ENCODE measurements at places on chromosomes 12 and 14. TPM values are rescaled to one million over a fixed set of nuclear protein-coding genes. Genes with fewer than 3 reads are reported as not detected.

Gene OTUB2
- polyA plus RNA-seq: 2.8 TPM

Gene HECTD4
- polyA plus RNA-seq: 23.0 TPM

Gene PRPH
- polyA plus RNA-seq: 1.3 TPM

DNA sequence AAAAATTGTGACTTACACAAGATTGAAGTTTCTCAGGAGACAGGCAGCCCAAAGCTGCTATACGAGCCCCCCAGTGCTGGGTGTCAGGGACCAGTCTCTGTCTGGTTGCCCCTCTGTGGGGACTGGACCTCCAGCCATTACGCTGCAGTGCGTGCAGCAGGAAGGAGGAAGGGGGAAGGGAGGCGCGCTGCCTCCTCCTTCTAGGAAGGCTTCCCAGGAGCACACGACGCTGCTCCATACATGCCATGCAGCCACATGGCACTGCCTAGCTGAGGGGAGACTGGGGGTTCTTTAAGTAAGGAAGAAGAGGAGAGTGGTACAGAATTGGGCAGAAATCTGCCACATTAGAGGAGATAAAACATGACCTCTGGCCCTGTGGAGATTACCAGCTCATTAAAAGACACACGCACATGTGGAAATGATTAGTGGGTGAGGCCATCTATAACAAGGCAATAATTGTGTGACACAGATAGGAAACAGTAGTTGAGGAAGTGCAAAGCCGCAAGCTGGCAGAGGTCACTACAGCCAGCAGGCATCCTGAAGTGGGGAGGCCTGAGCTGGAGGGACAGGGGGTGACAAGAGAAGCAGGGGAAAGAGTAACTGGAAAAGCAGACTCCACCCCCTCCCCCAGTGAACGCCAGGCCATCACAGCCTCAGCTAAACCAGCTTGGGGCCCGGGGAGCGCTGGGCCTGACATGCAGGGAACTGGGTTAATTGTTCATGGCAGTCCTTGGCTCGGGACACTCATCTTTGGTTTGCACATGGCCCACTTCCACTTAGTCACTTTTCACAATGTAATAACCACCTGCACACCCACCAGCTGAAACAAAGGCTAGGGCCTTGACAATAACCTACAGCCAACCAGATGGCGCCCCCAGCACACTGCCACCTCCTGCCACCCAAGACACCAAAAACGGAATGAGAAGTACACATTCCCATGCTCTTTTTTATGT, 39.6 kb downstream of the CCDC88C start:
- DNase-seq: no peak

GRCh38 chr12:117089463-117089862, 9.8 kb downstream of the TESC start:
- DNase-seq: no peak

GRCh38 chr14:52069307-52070050, 620 bp upstream of the NID2 start:
- DNase-seq: peak; percentile 31

GRCh38 chr12:92574051-92574783, 128.6 kb upstream of the PLEKHG7 start:
- DNase-seq: no peak

DNA sequence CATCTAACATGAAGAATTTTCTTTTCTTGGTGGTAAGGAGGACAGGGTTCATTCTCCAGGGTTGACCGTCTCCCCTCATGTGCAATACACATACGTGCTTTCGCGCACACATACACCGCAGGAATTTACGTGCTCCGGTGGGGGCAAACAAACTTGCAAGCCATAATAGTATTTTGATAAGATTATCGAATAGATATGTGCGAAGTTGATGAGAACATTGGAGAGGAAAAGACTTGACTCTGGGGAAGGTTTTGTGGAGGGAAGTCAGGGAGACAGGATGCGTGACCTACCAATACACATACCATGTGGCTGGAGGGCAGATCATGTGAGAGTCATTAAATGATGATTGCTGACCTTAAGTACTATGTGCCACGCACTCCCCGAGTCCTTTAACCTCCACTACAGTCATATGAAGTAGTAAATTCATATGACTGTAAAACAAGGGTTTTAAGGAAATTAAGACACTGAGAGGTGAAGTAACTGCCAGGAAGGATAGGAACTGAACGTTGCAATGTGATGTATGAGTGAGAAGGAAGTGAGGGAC, 921 bp downstream of the RAD51B start:
- DNase-seq: peak; percentile 64

DNA sequence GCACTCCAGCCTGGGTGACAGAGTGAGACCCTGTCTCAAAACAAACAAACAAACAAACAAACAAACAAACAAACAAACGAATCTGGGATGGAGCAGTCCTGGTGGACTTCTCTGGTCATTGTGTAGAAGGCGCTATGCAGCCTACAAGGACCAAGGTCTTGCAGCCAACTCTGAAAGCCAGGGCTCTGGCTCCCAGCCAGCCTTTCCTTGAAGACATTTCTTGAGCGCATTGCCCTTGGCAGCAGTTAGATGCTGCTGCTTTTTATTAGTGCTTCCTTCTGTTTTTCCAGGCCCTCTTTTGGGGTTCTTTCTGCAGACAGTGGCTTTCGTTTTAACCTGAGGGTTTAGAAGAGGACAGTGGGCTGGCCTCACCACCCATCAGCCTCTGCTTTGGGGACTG, 20.2 kb downstream of the CCDC177 start:
- DNase-seq: peak; percentile 48

GRCh38 chr14:24351517-24351916, 11.7 kb upstream of the RIPK3 start:
- DNase-seq: no peak

DNA sequence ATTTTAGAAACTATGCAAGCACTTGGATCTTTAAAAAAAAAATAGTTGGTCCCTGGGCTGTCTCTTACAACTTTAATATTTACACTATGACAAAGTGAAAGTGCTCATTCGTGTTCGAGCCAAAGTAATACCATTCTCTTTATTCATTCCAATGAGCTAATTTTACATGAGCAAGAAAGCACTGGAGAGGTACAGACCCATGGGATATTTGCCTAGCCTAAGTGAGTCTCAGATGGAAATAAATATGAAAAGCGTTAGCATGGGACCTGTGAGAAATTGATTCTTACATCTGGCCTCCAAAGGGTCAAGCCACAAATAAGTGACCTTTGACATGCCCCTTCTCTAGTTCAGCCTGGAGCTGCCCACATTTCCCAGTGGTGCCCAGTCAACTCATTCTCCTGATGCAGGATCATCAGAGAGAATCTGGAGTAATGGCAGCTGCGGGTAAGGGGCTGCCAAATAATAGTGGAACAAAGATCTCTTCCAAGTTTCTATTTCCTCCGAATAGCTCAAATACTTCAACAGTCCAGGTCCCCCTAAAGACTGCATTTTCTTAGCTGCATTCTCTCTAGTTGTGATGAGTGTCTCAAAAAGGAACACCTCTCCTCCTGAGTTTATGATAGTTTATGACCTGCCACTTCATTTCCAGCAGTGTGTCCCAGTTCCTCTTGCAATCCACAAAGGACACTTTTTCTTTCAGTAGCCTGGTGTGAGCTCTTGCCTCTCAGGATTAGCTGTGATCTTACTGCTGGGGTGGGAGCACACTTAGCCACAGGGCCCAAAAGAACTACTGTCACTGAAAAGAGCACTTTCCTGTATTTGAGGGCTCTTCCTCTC, 208.2 kb downstream of the DAD1 start:
- DNase-seq: no peak

GRCh38 chr12:27824126-27824842, 44.2 kb upstream of the MANSC4 start:
- DNase-seq: no peak

- no peak for DNase-seq
Observed at GRCh38 chr14:106872611-106873446, 1346.4 kb downstream of the TMEM121 start.

Gene BMAL2
- 0.18 TPM for polyA plus RNA-seq

Gene CEBPE
- not detected for polyA plus RNA-seq

DNA sequence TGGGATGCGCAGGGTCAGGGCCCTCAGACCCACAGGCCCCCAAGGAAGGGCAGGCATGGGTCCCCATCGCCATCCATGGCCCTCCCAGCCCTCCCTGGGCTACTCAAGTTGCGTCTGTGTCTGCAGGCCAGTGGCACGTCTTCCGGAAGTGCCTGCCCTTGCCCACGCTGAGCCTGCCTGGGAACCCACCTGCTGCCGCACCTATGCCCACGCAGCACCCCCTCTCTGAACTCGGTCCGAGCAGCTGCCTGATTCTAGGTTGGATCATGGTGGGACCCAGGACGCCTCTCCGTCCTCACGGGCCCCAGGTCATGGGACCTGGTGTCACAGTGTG, 182.8 kb downstream of the ADGRD1 start:
- no peak for DNase-seq

Gene HCAR3
- polyA plus RNA-seq: 1.2 TPM

DNA sequence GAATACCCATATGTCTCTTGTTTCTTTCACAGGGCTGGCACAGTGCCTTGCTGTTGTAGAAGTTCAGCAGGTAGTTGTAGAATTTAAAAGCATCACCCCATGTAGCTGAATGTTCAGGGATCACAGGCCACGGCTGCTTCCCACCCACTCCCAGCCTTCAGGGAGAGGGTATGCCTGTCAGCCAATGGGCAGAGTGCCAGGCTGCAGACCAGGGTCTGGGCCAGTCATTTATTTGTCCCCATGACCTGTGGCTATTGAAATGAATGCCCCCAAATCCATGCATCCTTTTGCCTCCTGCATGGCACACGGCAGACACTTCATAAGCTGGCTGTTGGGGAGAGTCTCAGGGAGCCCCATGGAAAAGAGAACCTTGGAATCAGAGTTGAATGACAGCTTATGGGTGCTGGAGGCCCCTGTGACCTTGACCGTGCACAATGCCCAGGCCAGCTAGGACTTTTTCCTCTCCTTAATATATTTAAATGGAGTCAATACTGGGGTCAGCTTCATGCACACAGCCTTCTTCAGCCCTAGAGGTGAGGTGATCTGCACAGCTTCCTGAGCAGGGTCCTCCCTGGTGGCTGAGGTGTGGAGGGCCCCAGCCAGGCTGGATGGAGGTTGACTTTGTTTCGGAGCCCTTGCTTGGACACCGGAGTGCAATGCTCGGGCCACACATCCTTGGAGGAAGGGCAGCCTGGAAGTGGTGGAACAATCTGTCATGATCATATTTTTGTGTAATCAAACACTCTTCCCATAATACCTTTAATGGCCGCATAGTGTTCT, 45.3 kb downstream of the PRMT8 start:
- DNase-seq: no peak

GRCh38 chr12:29395356-29395755, 14.4 kb upstream of the ERGIC2 start:
- DNase-seq: no peak

- DNase-seq: no peak
Observed at GRCh38 chr14:22400655-22401259, 188.3 kb downstream of the DAD1 start.

GRCh38 chr12:101571105-101571504, 23.7 kb upstream of the MYBPC1 start:
- DNase-seq: no peak

DNA sequence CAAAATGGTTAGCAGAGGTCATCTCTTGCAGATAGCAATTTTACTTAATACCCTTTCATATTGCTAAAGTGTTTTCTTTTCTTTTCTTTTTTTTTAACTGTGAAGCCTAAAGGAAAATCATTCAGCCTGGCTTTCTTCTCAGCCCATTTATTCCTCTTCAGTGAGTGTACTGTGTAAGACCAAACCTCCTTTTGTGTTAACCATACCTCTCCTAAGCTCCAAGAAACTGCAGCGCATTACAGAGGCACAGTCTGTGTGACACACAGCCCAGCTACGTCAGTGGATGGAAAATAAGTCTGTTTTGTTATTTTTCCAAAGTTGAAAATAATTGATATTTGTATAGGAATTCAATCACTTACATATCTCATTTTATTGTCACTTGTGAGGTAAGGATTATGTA, 21.7 kb downstream of the DCAF5 start:
- DNase-seq: no peak

DNA sequence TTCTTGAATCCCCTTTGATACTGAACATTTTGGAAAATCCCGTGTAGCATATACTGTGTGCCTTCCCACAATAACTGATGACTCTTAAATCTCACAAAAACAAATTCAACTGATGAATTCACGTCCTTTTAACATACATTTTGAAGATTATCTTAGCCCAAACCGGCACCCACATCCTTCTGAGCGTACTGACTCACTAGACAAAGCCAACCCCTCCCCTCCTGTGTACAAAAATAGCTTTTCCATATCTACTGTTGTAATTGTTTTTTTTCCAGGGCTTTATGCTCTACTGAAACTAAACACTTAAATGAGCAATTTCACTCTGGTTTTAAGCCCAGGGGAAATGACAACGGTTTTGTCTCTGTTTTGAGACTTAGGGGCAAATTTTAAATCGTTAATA, 109.4 kb upstream of the ATF7IP start:
- no peak for DNase-seq

- DNase-seq: no peak
Observed at GRCh38 chr14:35964697-35965286, 138.7 kb downstream of the BRMS1L start.

DNA sequence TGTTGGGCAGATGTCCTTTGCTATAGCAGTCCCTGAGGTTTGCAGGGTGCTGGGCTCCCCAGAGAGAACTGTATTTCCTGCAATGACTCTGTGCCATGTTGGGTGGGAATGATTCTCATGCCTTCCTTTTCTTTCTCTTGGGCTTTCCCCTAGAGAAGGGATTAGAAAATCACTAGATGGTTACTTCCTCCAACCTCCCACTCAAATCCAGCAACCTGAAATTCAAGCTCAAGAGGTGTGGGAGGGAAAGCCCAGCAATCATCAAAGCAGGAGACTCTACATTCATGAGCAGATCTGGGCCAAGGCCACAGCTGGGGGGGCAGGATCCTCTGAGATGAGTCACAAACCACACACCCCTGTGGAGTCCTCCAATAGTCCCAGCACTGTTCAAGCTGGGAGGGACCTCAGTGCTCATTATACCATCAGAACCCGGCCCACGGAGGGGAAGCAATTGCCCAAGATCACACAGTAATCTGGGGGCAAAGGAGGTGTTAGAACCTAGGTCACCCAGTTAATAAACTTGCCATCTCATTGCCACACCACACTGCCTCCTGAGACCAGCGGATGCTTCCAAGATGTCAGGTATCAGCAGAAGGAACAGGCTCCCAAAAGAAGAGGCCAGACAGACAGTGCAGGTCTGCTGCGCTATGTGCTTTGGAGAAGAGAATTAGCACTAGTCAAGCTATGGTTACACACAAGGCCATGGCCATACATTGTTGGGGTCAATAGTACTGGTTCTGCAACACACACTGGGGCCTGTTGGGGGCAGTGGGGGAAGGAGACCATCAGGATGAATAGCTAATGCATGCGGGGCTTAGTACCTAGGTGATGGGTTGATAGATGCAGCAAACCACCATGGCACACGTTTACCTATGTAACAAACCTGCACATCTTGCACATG, 65.7 kb downstream of the TTC9 start:
- DNase-seq: peak; percentile 57

GRCh38 chr12:121297435-121297991, 1.0 kb upstream of the CAMKK2 start:
- DNase-seq: peak; percentile 46

Gene PXMP2
- polyA plus RNA-seq: 76.1 TPM

DNA sequence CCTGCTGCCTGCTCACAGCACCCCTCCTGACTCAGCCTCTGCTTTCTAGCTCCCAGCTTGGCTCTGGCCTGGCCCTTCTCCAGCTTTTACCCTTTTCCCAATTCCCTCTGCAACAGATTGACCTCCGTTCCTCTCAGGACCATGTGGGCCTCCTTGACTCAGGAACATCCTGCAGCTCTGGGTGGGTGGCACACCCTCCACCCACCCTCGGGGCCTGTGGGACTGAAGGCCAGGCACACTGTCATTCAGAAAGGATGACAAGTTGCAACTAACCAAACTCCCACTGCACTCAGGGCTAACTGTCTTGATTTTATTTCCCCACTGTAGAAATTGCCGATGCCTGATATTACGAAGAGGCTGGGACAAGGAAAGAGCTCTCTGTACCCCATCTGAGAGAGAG, 59.4 kb downstream of the HELB start:
- no peak for DNase-seq

Gene RNASE3
- 0.50 TPM for polyA plus RNA-seq
